Kidney capillary endothelial cell (primary cell): ENCODE measurements at places on chromosomes 3 and 15.

DNA sequence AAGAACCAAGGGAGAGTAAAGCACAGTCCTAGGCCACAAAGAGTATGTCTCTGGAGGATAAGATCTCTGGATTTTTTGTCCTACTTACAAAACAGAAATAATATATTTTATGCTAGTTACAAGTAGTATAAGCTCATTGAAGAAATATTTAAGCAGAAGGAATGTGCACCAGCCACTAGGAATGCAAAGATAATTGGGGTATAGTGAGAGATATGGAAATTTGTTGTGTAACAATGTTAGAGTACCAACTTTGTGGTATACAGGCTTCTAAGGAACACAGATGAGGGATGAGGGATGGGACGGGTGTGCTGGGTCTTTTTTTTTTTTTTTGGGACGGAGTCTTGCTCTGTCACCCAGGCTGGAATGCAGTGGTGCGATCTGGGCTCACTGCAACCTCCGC lies 26.5 kb downstream of the AKAP13 start:
- no peak for DNase-seq

DNA sequence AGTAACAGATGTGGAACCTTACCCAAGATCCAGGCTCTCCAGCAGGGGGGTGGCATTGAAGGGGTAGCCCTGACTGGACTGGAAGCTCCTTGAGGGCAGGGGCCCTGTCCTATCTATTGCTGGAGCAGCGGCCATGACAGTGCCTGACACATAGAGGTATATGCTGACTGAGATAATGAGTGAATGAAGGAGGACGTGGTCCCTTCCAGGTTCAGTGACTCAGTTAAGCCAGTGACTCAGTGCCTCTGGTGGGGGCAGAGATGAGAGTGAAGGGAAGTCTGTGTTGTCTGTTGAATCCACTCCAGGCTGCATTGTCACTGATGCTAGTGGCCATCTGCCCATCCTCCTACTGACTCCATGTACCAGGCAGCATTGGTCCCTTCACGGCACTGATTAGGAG lies 13.0 kb upstream of the CTXND1 start:
- DNase-seq, result no peak

GRCh38 chr15:46872286-46872980 lies 844.9 kb upstream of the SEMA6D start:
- no peak for DNase-seq

- DNase-seq, result no peak
Observed at GRCh38 chr15:67138891-67139855, 73.8 kb downstream of the SMAD3 start.

- DNase-seq, result no peak
Observed at GRCh38 chr3:63911509-63911872, 692 bp downstream of the SCAANT1 start.
